Mammary epithelial cell (primary cell): ENCODE measurements at places on chromosomes 2 and 18. TPM values are rescaled to one million over a fixed set of nuclear protein-coding genes. Genes with fewer than 3 reads are reported as not detected.

DNA sequence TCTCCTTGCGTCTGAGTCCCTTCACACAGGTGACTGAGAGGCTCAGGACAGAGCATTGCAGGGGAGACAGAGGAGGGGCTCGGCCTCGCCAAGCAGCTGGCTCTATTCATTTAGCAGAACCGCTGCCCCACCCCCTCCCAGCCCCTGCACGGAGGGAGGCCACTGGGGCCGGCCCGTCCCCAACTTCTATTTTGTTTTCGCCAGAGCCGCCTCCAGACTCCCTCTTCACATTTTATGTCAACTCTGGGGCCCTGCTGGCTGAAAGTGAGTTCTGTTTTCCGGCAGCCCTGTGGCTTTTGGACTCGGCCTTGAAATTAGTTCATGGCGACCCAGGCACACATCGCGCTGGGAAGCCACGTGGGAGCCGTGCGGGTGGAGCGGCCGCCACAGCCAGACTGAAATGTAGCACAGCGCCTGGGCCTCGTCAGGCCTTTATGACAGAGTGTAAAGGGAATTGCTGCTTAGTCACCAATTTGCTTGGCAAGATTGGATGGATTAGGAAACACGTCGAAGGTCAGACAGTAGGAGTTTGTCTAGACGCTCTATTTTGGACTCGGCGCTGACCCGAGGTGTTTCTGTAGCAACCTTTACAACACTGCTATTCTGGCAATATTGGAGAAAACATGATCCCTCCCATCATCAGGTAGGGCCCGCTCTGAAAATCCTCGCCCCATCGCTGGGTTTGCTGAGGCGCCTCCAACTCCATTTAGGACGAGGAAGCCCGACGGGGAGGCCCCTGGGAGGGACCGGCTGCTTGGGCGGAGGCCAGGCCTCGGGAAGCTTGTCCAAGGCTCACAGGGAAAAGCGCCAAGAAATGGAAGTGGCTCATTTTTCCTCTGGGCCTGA, 90.7 kb upstream of the CTDP1 start:
- DNase-seq = no peak

The DYSF gene
- total RNA-seq = 18.3 and 28.9 TPM in 2 replicates

The GALR1 gene
- not detected for total RNA-seq

The NUP35 gene
- 15.0 TPM for total RNA-seq

- no peak for DNase-seq
Measured at GRCh38 chr18:34771958-34772357, 61.9 kb downstream of the DTNA start.

DNA sequence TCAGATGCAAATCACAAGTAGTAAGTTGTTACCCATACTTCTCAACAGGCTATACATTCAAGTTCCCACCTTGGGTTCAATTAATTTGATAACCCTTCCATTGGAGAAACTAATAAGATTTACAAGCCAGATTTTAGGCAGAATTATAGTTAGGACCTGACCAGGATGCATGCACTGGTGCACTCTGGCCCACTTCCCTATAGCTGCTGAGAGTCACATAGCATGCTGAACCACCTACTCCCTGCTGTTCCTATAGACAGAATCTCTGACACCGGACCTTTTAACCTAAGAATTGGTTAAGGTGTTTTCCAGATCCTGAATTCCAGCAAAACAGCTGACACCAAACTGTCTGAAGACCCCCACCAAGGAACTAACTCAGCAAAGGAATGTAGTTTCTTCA, 26.2 kb downstream of the FAM210A start:
- DNase-seq = no peak

DNA sequence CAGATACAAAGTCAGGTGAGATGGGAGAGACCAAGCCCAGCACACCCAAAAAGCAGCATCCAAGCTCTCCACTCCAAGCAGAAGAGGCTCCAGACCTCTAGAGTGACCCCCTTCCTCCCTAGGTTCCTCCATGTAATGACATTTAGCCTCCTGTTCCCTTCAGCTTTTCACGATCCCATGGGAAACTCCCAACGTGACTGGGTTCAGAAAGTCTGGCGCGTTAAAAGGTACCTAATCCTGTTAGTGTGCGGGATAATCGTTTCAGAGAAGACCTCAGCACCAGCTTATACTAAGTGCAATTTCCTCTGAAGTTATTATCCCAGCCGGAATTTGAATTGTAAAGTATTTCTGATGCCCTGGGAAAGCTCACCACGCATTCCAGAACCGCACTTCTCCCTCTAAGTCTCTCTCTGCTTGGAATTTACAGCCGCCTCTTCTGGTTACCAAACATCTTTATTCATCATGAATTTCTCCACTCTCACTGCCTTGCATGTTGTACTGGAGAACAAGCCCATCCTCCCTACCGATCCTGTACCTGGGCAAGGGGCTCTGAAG, 46.9 kb downstream of the CCBE1 start:
- no peak for DNase-seq

GRCh38 chr2:188785490-188785889, 188.7 kb upstream of the COL3A1 start:
- DNase-seq = no peak

The IL1RL2 gene
- total RNA-seq = 0.82 and 1.2 TPM in 2 replicates
